Endothelial cell of coronary artery (primary cell): ENCODE measurements at places on chromosomes 12 and 14. TPM values are rescaled to one million over a fixed set of nuclear protein-coding genes. Genes with fewer than 3 reads are reported as not detected.

OTOGL gene
- total RNA-seq = 1.4 and 1.9 TPM in 2 replicates

AQP6 gene
- 0.09 TPM in 1 of 2 replicates, not detected in the other for total RNA-seq

IL31 gene
- total RNA-seq = not detected in 2 replicates

TAS2R7 gene
- total RNA-seq = 0.09 TPM in 1 of 2 replicates, not detected in the other

RASAL1 gene
- total RNA-seq = not detected in 2 replicates

RPL10L gene
- not detected in 2 replicates for total RNA-seq

P2RX7 gene
- 0.72 and 0.75 TPM in 2 replicates for total RNA-seq

OR6C1 gene
- total RNA-seq = not detected in 2 replicates

PDE6H gene
- not detected in 2 replicates for total RNA-seq

PLBD1 gene
- 0.09 TPM in 2 replicates for total RNA-seq

TBC1D30 gene
- total RNA-seq = 10.1 and 13.6 TPM in 2 replicates

LGMN gene
- total RNA-seq = 55.9 and 91.0 TPM in 2 replicates

MYBPC1 gene
- not detected in 2 replicates for total RNA-seq

DHRS2 gene
- total RNA-seq = 0.09 TPM in 1 of 2 replicates, not detected in the other

SLC24A4 gene
- under 0.01 TPM in 1 of 2 replicates, not detected in the other for total RNA-seq

NAA30 gene
- total RNA-seq = 17.1 and 21.2 TPM in 2 replicates

GYS2 gene
- not detected in 2 replicates for total RNA-seq

KRT76 gene
- total RNA-seq = not detected in 2 replicates

SRRM4 gene
- total RNA-seq = not detected in 2 replicates

PTPN6 gene
- total RNA-seq = 0.09 and 0.19 TPM in 2 replicates

KIF5A gene
- under 0.01 and 0.09 TPM in 2 replicates for total RNA-seq

LRRK2 gene
- total RNA-seq = 2.0 and 2.5 TPM in 2 replicates

ALDH2 gene
- total RNA-seq = 62.4 and 63.2 TPM in 2 replicates

SLC5A8 gene
- total RNA-seq = not detected in 2 replicates

ETFBKMT gene
- 2.0 and 2.3 TPM in 2 replicates for total RNA-seq

USP5 gene
- total RNA-seq = 82.9 and 94.1 TPM in 2 replicates

FOS gene
- total RNA-seq = 2.2 and 3.8 TPM in 2 replicates

LRFN5 gene
- under 0.01 and 0.47 TPM in 2 replicates for total RNA-seq

HOTAIR gene
- total RNA-seq = not detected in 2 replicates

IGFBP6 gene
- total RNA-seq = 16.0 and 109 TPM in 2 replicates

CPNE6 gene
- not detected in 2 replicates for total RNA-seq

SUOX gene
- total RNA-seq = 10.0 and 13.5 TPM in 2 replicates

GPR68 gene
- 0.72 and 1.3 TPM in 2 replicates for total RNA-seq

UNC79 gene
- under 0.01 TPM in 2 replicates for total RNA-seq

BDKRB2 gene
- under 0.01 TPM in 2 replicates for total RNA-seq

SLC25A47 gene
- total RNA-seq = not detected in 2 replicates

IRF2BPL gene
- total RNA-seq = 8.3 and 14.8 TPM in 2 replicates

RAB21 gene
- 22.4 and 25.6 TPM in 2 replicates for total RNA-seq

SERPINA5 gene
- 1.2 and 3.3 TPM in 2 replicates for total RNA-seq

SIX6 gene
- not detected in 2 replicates for total RNA-seq

CDKL1 gene
- total RNA-seq = 13.1 and 14.5 TPM in 2 replicates

TMTC2 gene
- total RNA-seq = 3.4 and 3.9 TPM in 2 replicates

NAV3 gene
- 19.2 and 25.7 TPM in 2 replicates for total RNA-seq

SPX gene
- total RNA-seq = 0.09 TPM in 2 replicates

KCNH3 gene
- under 0.01 and 0.09 TPM in 2 replicates for total RNA-seq

RNASE2 gene
- total RNA-seq = not detected in 2 replicates
